Mesenteric fat pad (tissue), 1 donor: ENCODE measurements at places on chromosomes 6 and 20.

DNA sequence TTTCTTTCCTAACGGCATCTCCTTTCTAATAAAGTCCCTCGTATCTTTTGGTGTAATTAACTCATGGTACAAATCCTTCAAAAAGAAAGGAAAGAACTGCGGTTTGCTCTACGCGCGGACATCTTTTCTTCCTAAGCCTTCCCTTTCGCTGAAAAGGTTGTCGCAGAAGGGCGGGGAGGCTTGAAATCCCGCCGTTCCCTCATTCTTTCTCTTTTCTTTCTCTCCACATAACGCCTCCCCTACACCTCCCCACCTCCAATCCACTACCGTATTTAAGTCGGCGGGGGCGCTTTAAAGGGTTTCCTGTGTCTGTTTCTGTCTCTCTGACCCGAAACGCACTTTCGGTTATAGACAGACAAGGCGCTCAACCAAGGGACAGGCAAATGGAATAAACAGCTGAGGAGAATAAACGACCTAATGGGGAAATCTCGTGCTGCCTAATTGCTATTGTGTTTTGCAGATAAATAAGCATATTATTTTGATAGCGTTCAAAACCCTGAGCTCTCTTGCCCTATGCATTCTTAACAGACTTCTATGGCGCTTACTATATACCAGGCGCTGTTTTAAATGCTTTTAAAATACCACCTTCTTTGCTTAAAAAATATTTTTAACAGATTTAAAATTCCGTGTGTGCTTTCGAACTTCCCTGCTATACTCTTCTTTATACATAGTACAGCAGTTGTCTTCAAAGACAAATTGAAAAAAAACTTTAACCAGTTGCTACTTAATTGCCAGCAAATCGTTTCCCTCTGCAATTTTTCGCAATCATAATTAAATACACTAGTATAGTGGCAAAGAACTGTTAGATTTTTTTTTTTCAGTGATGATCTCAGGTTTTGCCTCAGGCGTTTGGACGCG, 2.5 kb upstream of the HEY2 start:
- DNase-seq = no peak

GRCh38 chr6:145532361-145532760, 203.0 kb downstream of the EPM2A start:
- DNase-seq = no peak

GRCh38 chr6:110296241-110297025, 61.7 kb downstream of the METTL24 start:
- no peak for DNase-seq

DNA sequence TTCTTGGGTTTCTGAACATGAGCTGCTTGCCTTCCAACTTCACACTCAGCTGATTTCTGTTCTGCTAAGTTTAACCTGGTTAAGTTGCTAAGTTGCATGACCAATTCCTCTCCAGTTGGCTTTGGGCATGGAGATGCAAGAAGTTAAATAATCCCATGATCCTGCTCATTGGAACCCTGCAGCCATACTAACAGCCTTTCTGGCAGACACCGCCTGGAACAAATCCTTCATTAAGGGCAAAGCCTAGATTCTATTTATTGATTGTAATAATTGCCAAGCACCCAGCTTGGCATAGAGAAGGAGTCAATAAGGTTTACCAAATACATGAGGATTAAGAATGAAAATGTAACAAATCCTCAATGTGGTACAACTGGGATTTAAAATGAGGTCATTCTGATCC, 742.4 kb upstream of the CHD6 start:
- DNase-seq = no peak

DNA sequence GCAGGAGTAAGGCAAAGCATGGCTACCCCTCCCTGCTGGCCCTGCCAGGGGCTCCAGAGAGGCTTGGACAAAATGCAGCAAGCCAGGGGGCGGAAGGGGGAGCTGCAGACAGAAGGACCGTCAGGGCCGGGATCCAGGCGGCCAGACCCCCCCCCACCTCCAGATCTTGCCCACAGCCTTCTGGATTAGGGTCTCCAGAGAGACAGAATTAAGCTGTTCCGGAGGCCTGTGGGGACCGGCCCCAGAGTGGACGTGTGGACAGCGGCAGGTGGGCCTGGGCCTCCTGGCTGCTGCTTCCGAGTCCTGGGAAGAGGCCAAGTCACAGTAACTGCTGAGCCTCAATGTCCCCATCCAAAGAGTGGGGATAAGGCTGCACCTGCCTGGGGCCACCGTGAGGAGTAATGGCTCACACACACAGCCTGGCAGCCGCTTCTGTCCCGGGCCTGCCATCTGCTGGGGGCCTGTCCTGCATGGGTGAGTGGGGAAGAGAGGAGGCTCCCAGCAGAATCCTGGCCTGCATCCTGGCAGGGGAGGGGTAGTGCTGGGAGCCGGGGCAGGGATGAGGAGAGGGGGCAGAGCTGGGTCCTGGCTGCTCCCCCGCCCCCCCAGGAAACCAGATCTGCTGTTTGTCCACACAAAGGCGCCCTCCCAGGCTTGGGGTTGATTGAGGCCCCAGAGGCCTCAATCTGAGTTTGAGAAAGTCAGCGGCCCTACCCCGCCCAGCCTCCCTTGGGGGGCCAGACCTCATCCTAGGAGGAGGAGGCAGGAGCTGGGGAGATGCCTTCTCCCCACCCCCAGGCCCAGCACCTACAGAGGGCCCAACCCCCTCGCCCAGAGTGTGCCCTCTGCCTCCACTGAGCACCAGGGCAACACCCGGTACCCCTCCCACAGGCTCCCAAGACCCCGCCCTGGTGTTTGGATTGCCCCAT, 3.9 kb downstream of the LAMA5 start:
- no peak for DNase-seq

DNA sequence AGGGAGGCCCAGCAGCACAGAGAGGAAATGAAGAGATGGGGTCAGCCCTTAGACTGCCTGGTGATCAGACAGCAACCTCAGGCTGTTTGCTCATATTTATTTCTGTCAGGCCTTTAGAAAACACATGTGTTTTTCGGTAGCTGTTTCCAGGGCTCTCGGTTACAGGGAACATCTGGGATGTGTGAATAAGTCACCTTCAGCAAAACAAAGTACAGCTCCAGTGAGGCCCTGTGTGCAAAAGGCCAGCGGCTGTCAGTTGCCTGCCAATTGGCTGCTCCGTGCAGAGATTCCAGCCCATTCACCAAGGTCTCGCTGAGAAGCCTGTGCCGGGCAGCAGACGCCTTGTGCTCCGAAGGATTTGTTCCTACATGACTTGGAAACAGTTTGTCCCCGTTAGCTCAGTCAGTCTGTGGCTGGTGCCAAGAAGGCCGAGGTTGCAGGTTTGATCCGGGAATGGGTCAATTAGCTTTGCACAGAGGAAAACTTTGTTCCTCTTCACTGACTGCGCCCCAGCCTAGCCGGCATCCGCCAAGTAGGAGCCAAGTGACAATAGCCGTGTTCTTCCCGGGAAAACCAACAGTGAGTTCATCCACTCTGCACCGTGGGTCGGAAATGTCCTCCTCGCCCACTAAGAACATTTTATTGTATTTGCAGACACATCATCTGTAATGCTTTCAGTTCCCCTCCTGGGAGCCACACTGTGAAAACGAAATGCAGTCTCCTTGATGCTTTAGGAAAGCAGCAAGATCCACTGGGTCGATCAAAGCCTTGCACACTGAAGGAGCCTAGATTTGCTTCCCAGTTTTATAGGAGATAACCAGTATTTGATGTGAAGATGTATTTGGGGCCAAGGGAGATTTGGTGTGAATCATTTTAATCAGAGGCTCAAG, 315.4 kb upstream of the CDYL start:
- DNase-seq = no peak

GRCh38 chr6:2715737-2716136, 35.0 kb downstream of the MYLK4 start:
- no peak for DNase-seq

DNA sequence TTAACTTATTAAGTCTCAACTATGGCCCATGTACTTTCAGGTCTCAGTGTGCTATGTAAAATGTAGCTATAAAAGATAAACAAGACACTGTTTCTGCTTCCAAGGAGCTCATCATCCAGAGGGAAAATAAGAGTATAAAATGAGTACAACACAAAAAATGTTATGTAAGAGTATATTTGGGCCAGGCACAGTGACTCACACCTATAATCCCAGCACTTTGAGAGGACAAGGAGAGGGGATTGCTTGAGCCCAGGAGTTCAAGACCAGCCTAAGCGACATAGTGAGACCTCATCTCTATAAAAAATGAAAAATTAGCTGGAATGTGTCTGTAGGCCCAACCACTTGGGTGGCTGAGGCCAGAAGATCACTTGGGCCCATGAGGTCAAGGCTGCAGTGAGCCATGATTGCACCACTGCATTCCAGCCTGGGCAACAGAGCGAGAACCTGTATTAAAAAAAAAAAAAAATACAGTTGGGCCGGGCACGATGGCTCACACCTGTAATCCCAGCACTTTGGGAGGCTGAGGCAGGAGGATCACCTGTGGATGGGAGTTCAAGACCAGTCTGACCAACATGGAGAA, 124.0 kb downstream of the EDN1 start:
- DNase-seq = no peak
